Stimulated activated CD8-positive, alpha-beta memory T cell treated with anti-CD3 and anti-CD28 coated beads, Interleukin-2, amount 100 ng/mL, for 48 hours (primary cell): ENCODE measurements at places on chromosomes 13 and 19.

GRCh38 chr13:99659226-99659625, 158.0 kb downstream of the TM9SF2 start:
- no peak for DNase-seq

DNA sequence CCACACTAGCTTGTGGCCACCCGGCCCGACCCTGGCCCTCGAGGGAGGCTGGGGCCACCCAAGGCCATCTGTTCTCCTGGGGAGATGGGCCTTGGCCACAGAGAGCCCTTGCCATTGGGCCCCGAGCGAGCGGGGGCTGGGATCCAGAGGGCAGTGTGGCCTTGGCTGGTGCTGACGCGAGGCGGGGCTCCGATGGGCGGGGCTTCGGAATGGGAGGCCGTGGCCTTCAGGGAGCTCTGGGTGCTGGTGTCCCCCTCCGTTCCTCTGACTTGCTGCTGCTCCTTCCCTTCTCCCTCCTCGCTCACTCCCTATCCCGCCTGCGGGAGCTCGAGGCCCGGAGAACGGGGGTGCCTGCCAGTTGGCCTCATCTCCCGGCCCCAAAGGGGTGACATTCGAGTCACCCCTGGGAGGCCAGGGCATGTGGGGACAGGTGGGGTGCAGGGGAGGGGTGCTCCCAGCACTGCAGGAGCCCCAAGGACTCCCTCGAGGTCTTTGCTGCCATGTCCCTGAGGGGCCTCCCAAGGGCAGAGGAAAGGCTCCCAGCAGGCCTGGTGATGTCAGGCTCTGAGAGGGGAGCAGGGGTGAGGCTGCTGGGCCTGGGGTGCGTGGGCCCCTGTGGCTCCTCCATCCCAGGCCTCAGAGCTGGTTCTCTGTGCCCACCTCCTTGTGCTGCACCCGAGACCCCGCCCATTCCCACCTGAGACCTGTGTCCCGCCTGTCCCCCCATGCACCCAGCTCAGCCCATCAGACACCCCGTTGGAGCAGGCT, 4.2 kb downstream of the NCLN start:
- DNase-seq = no peak

- DNase-seq = no peak
These were observed 274.7 kb downstream of the SUCLA2 start for GRCh38 chr13:47726394-47726793.

GRCh38 chr19:43798546-43799409, 3.5 kb downstream of the LYPD5 start:
- peak; percentile 54 for DNase-seq

GRCh38 chr19:1101337-1101698, 2.5 kb upstream of the GPX4 start:
- DNase-seq = no peak

GRCh38 chr13:85417807-85418206, 381.4 kb downstream of the SLITRK6 start:
- no peak for DNase-seq

DNA sequence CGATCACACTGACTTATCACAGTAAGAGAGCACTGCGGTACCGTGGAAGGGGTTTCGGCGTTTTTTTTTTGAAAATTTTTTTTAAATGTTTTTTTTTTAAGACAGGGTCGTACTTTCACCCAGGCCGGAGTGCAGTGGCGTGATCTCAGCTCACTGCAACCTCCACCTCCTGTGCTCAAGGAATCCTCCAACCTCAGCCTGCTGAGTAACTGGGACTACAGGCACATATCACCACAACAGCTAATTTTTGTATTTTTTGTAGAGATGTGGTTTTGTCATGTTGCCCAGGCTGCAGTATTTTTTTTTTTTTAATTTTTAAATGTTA, 19.0 kb downstream of the LTBP4 start:
- no peak for DNase-seq

GRCh38 chr19:9308091-9308770, 1.4 kb downstream of the ZNF699 start:
- no peak for DNase-seq

- DNase-seq = no peak
These were observed 865.1 kb downstream of the EFNB2 start for GRCh38 chr13:105670179-105670990.

GRCh38 chr13:95956589-95957148, 96.5 kb downstream of the UGGT2 start:
- no peak for DNase-seq

GRCh38 chr19:20471431-20471830, 94.2 kb downstream of the ZNF737 start:
- no peak for DNase-seq

- DNase-seq = peak; percentile 80
These were observed 864 bp downstream of the FTL start for GRCh38 chr19:48965806-48966540.

DNA sequence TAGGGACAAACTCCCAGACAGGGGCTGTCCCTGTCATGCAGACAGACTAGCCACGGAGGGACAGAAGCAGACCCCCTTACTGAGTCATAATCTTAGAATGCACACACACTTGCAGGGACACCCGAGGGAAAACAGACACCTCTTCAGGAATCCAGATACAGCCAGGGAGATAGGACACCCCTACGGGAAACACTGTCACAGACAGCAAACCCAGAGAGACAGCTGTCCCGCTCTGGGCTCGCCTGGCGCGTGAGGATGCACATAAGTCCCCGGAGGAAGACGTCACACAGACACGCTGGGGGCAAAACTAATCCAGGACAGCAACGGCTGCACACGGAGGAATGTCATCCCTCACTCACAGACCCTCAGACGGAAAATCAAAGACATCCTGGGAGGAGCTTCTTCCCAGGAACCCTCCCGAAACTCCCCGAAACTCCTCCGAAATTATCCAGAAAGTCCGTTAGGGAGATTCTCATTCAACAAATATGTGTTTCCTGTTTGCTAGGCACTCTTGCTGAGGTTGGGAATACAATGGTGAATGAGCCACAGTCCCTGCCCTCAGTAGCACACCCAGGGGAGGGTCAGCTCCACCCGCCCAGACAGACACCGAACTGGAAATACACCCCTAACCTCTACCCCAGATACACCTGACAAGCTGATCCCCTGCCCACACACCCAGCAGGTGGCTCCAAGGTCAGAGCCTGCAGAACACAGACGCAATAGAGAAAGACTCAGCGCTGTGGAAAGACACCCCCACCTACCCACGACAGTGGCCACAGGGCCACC, 15.2 kb upstream of the TOMM40 start:
- DNase-seq = no peak

GRCh38 chr13:96053003-96053703, at the start of gene UGGT2:
Gene UGGT2, minus strand, starts transcription at chr13:96053401. Its CDS starts 89 bp downstream, at chr13:96053312.
- DNase-seq = peak; percentile 12

- DNase-seq = no peak
These were observed 26.2 kb downstream of the CSNK1G2 start for GRCh38 chr19:1967087-1967608.

DNA sequence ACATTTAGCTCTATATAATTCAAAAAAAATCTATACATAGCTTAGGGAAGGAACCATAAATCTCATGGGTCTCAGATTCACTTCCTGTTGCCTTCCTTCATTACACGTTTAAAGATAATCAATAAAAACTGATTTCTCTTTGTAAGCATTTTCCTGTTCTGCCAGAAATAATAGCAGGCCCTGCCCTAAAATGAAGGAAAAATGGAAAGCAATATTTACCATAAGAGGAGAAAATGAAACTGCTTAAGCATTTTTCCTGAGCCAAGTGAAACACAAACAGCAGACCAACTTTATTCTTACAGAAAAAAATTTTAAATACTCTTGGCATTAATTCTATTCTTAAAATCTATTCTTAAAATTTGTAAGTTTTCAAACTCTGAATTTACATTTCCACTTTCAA, 4.0 kb downstream of the LHFPL6 start:
- DNase-seq = no peak

DNA sequence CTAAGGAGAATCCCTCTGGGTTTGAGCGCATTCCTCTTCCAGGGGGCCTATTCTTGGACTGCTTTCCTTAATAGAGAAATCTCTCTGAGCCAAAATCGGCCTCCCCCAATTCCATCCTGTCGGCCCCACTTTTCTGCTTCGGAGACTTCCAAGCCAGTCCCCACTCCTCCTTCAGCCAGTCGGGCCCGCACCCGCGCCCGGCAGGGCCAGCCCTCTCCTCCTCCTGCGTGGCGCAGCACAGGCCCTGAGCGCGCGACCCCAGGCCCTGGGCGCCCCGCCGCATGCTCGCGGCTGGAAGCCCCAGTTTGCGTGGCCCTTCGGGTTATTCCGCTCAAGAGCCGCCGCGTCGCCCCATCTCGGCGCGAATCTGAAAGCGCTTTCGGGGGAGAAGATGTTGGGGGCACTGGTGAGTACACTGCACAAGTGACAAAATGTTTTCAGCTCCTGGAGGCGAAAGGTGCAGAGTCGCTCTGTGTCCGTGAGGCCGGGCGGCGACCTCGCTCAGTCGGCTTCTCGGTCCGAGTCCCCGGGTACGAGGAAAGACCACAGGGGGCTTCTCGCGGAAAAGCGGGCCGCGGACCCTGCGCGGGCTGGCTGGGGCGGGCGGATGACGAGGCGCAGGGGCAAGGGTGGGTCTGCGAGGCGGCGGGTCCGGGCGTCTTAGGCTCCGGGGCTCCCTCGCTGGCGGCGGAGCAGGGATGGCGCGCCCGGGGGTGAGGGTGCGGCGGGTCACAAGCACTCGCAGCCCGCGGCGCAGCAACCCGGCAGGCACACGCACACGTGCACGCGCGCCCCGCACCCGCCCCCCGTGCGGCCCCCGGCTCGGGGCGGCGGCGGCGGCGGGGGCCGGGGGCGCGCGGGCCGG, at the start of gene IL17D:
Gene IL17D, plus strand, starts transcription at position 785 of the 865 bp plus-strand sequence. CDS start 303 bp downstream, outside the sequence.
- DNase-seq = no peak

DNA sequence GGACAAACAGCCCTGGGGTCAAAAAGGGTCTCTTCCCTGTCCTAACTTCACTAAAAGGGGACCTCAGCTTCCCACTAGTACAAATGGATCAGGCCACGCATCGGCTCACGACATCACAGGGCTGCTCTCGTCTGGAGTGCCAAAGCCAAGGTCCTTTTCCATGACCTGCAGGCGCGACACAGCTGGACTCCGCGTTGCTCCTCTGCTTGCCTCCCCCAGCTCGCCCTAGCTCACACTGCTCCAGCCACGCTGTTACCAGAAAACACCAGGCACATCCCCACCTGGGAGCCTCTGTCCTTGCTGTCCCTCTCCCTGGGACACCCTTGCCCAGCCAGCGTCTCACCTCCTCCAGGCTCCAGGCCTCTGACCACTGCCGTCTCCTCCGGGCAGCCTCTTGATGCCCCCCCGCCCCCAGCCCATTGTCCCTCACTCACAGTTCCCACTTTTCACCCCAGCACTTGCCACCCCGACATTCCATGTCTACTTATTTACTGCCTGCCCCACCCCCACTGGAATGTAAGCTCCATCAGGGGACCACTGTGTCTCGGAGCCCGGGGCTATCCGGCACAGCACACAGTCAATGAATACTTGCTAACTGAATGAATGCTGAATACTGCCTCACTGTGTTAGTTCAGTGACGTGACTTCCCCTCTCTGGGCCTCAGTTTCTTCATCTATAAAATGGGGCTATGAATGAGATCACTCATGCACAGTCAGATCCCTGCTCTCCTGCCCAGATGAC, 20.7 kb downstream of the AKT2 start:
- no peak for DNase-seq
